ENCODE measurements at places on chromosomes 12 and 14.

GRCh38 chr14:98932431-98933325 is 339.3 kb downstream of the BCL11B start:
- no peak for DNase-seq

DNA sequence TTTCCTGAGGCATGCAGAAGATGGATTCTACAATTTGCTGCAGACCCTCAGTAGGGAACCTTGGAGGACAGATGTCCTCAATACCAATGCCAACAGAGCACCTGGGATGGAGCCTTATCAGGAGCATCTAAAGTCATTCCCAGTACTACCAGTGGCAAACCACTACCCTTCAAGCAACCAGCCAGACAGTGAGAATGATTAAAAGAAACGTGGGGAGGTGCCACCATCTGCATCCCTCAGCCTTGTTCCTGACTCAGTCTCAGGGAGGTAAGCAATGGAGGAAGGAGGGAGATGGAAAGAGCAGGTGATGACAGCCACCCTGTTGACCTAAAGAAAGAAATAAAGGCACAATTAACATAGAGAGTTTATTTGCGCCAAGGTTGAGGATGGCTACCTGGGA is 175.2 kb upstream of the GRIN2B start:
- no peak for DNase-seq

GRCh38 chr14:77469067-77469505 is 11.2 kb downstream of the AHSA1 start:
- no peak for DNase-seq

GRCh38 chr12:11959117-11959823 is 111.5 kb upstream of the BCL2L14 start:
- no peak for DNase-seq

DNA sequence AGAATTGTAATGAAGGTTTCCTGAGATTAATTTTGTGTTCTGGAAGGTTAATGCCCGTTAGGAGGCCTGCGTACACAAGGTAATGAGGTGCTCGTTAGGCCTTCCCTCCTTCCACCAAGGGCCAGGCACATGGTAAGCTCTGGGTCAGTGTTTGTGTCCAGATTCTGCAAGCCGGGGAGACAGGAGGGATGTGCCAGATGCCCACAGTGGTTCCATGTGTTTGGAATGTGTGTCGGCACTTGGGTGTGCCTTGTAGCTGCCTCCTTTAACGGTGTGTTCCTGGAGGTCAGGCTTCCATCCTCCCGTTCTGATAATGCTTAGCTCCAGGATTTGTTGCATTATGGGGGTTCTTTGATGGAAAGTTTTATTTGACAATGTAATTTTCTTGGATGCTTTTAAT is 5.7 kb downstream of the TRAF3 start:
- no peak for DNase-seq
